ENCODE measurements at places on chromosomes 16 and 17.

GRCh38 chr16:12092544-12092921, 116.0 kb downstream of the SNX29 start:
- DNase-seq, result peak; percentile 39

DNA sequence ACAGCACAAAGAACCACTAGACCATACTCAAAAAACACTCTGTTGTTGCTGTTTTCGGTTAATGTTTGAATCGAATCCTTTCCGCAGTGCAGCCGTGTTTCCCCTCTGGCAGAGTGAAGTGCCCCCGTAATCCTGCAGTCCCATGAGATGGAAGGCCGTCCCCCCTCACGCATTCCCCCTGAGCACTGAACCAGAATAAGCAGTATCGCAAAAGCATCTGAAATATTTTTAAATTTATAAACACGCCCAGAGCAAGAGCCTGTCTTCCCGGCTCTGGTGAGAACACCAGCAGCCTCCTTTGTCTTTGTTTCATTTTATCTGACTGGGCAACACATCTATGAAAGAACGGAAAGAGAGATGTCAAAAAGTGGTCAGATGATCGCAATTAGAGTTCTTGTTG, 121.0 kb upstream of the ADAMTS18 start:
- no peak for DNase-seq

GRCh38 chr16:4203748-4204147, 38.1 kb downstream of the SRL start:
- no peak for DNase-seq

DNA sequence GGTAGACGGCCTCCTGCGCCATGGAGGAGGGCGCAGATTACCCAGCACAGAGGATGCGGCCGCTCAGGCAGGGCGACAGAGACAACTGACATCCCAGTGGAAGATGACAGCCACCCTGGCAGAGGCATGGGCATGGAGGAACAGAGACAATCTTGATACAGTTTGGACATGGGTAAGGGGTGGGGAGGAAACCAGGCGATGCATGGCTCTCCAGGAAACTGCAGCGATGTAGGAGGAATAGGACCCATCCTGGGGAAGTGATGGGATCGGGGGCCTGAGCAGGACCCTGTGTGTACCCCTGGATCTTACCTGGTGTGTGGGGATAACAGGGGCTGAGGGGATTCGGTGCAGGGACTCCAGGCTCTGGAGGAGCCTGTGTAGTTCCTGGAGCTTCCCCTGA, 4.6 kb downstream of the OSBPL7 start:
- no peak for DNase-seq

DNA sequence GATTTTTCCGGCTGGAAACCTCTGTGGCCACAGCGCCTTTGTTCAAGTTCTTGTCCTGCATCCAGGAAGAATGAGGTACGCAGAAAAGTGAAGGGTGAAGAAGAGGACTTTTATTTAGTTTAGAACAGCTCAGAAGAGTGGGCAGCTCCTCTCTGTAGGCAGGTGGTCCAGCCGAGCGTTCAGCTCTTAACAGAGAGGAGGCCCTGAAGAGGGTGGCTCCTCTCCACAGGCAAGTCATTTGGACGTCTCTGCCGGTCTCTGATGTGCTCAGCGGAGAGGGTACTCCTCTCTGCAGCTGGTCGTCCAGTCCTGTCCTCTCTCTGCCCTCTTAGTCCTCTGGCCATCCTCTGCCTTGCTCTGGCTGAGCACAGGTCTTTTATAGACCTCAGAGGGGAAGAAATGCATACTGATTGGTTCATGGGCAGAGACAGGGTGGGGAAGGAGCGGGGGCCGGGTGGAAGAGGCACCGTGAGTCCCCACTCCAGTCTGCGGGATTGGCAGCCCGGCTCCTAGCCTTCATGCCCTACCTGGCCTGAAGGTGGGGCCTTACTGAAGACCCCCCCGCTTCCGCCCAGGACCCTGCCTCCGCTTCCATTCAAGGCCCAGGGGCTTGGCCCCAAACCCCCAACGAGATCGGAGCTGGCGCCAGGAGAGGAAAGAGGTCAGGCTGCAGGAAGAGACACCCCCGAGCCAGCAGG, 70.0 kb upstream of the NKD1 start:
- DNase-seq, result no peak

DNA sequence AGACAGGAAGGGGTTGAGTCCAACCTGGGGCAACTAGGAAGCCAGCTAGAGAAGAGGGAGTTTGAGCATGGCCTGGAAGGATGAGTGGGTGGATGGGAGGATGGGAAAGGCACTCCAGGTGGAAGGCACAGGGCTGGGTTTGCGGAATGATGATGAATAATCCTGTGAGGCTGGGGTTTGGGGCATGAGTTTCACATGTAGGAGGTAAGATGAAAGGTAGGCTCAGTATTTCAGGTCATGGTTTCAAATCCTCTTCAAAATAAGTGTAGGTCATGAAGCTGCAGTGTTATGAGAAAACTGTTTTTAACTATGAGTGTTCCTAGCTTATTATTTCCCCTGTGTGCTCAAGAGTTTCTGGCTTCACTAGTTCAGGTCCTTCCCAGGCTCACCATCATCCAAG, 130.3 kb downstream of the SKAP1 start:
- no peak for DNase-seq

DNA sequence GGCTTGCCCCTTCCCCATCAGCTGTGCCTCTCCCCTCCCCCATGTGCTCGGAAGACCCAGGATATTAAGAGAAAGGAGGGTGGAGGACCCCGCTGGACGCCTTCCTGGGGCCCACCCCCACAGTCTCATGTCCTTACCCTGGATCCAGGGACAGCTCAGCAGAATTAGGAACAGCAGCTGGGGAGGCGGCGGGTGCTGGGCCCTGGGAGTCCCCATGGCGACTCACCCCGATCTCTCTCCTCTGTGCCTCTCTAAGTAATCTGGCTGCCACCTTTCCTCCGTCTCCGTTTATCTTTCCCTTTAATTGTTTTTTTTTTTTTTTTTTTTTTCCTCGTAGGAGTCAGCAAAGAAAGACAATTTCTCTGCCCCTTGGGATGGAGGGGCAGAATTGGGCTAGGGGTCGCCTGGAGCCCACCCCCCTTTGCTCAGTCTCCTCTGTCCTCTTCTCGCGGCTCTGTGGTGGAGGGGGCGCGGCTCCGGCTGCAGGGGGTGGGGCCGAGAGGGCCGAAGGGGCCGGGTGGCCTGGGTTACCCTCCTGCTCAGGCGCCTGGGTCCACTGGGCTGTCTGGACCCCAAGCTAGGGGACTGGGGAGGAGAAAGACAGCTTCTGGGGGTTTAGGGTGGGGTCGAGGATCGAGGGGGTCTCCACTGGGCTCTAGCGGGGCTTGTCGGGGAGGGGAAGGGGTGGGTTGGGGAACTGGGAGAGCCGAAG, 390 bp downstream of the SEZ6L2 start:
- DNase-seq, result no peak

DNA sequence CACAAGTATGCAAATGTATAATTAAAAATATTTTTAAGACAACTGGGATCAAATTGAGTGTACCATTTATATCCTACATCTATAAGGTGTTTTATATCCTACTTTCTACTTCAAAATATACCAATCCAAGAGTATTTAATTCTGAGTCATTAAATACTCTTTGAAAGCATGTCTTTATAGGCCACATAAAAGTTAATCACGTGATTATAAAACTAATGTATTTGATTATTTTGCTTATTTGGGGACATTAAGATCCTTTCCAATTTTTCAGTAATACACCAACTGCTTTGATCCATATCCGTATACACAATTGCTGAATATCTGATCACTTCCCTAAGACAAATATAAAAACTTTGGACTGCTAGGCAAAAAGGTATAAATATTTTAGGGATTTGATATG, 26.6 kb upstream of the MAF start:
- DNase-seq, result no peak

GRCh38 chr16:71514476-71514875, 11.8 kb upstream of the CHST4 start:
- DNase-seq, result no peak

GRCh38 chr17:27460196-27460725, 4.0 kb downstream of the KSR1 start:
- DNase-seq, result no peak

DNA sequence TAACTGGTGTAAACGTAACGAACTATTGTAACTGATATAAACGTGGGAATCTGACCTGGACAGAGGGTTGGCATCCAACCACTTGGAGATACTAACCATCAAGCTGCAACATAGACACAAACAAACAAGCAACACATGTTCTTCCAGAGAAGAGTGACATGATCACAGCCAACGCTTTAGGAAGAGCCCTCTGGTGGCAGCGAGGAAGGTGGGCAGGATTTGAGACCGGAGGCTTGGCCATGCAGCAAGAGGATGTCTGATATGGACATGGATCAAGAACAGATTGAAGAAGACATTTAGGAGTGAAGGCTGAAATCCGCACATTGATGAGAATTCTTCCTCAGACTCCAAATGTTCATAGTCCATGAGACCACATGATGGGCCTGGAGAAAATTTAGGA, 40.3 kb upstream of the TNRC6A start:
- DNase-seq, result peak; percentile 61

DNA sequence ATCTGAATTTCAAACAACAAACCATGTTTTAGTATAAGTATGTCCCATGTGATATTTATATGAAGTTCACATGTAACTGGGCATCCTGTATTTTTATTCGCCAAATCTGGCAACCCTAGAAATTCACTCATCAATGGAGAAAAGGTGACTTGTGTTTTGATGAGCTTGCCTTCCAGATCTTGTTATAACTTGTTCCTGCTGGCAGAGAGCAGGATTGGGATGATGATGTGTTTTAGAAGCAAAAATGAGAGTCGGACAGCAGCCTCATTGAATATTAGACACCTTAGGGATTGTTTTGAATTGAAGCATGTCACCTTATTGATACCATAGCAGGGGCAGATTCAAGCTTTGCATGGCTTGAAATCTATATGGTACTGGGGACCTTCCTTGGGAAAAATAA, 85.4 kb upstream of the MED13 start:
- DNase-seq, result no peak

- peak; percentile 89 for DNase-seq
Observed at GRCh38 chr16:61887903-61888302, 148.3 kb downstream of the CDH8 start.

GRCh38 chr16:73385696-73386095, 337.8 kb upstream of the ZFHX3 start:
- DNase-seq, result no peak

- no peak for DNase-seq
Observed at GRCh38 chr16:24359490-24359889, 103.4 kb downstream of the CACNG3 start.

GRCh38 chr16:88971371-88972097, 5.5 kb downstream of the CBFA2T3 start:
- no peak for DNase-seq

DNA sequence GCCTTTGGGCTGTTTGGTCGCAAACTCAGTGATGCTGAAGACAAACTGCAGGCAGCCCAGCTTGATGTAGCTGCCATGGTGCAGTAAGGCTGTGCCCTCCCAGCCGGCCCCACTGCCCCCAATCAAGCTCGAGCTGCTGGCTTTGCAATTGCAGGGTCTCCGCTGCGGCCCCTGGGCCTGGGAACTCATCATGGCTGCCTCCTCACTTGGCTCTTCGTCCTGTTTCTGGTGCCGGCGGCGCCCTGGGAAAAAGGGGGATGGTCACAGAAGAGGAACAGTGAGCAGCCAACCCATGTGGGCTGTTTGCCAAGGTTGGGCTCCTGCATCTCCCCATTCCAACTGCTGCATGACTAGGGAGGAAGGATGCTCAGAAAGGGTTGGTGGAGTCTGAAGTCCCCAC, 3.4 kb upstream of the DHRS13 start:
- DNase-seq, result no peak

DNA sequence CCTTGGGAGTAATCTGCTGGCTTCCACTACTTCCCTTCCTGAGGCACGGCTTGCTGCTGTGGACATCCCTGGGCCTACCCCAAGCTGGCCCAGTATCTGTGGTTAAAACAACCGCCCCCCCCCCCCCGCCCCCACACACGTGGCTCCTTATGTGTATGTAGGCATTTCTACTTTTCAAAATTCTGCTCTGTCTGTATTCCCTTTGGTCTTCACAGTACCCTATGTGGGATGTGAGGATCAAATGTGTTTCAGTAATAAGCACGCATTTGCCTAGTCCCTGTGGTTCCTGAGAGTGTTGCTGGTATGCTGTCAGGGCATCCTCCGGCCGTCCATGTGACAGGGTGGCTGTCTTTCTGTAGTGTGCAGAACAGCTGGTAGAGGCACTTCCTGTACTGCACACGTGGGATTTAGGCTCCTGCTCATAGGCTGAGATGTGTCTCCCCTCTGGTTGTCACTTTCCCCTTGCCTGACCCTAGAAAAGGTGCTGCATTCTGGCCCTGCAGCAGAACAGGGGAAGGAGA, 2.2 kb downstream of the NT5M start:
- peak; percentile 24 for DNase-seq

DNA sequence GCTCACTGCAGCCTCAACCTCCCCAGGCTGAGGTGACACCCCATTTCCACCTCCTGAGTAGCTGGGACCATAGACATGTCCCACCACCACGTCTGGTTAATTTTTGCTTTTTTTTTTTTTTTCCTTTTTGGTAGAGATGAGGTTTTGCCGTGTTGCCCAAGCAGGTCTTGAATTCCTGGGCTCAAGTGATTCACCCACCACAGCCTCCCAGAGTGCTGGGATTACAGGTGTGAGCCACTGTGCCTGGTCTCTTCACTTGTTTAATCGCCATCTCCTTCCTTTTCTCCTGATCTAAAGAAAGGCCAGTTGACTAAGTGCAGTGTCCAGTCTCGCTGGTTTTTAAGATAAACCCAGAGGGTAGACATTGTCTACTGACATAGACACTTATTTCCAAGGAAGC, 152.0 kb downstream of the C16orf95 start:
- DNase-seq, result no peak

- DNase-seq, result no peak
Observed at GRCh38 chr16:58102665-58103392, 26.4 kb downstream of the CFAP20 start.

GRCh38 chr16:71327720-71328119, 30.8 kb upstream of the CALB2 start:
- no peak for DNase-seq

- no peak for DNase-seq
Observed at GRCh38 chr17:61617330-61617729, 26.3 kb upstream of the NACA2 start.

DNA sequence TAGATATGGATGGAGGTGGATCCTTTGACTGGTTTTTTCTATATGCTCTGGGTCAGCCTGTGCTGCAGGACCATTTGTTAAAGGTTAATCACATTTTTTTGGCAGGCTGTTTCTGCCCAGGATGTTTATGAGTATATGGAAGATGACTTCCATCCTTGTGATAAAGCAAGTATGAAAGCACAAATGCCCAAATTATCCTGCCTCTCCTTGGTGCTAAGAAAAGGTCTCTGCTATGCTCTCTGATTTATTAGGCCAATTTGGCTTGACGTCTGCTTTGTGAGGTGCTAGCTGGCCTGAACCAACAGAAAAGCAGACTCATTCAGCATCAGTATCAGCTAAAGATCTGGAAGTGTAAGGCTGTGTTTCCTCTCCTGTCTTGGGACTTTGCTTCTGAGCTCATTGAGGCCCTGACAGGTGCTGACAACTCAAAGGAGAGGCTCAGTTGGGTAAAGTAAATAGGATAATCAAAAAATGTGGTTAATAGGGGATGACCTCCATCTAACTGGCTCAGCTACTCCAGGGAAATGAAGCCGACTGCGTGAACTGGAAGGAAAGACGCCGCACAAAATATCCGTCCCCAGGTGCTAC, 15.2 kb downstream of the ANKRD40 start:
- DNase-seq, result no peak

All from fibroblast of skin of back (primary cell).